ENCODE measurements at places on chromosomes 4 and X.

GRCh38 chr4:75881476-75881875, 20.8 kb downstream of the PPEF2 start:
- H3K27ac ChIP-seq, result no peak overlapping the region
- no peaks in the 10 kb centered on the region for H3K36me3 ChIP-seq
- DNase-seq, result no peak
- no peaks in the 10 kb centered on the region for H3K4me1 ChIP-seq

DNA sequence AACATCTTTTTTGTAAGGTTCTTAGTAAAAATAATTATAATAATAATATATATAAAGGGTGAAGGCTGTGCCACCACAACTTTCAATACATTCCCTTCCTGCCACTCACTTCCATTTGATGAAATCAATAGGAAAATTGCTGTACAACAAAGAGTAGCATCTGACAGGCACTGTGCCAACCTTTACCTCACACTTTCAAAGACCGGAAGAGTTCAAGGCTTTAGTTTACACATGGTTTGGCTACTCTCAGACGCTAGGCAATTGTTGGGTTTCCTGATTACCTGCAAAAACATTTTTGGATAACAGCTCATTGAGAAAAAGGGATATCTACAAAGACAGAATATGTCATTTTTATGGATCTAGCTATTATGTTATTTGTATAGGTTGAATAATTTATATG, 5.5 kb upstream of the ING2 start:
- no peak for DNase-seq
- H3K36me3 ChIP-seq, result no peaks in the 10 kb centered on the region
- no peaks in the 10 kb centered on the region for H3K27me3 ChIP-seq
- H3K27ac ChIP-seq, result no peak overlapping the region
- no peak overlapping the region for H3K4me3 ChIP-seq

DNA sequence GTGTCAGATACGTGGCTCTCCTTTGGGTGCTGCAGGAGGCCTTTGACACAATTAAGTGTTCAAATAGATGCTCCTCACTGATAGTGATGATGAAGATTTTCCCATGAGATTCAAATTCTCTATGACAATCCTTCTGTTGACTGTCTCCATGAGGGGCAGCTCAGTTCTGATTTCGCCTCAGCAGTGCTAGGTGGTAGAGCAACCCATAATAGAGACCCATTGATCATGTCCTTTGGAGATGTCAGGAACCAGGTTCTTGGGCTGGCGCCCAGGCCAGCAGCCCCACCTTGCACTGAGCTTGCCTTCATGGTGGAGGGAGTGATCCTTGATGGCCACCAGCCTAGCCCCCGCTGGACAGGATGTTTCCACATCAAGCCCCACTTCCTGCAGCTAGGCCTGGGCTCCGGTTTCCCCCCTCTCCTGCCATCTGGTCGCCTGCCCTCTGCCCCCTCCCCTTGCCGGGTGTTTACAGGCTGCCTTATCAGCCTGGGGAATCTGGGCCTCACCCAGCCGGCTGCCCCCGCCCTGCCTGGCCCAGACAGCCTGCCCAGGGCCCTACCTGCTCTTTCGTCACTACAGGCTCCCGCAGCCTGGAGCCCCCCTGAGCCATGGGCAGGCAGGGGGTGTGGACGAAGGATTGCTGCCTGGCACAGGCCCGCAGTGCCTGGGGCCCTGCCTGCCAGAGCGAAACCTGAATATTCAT, 12.6 kb downstream of the ELF4 start:
- H3K27ac ChIP-seq, result no peak overlapping the region
- no peak overlapping the region for H3K4me3 ChIP-seq
- no peak for DNase-seq

DNA sequence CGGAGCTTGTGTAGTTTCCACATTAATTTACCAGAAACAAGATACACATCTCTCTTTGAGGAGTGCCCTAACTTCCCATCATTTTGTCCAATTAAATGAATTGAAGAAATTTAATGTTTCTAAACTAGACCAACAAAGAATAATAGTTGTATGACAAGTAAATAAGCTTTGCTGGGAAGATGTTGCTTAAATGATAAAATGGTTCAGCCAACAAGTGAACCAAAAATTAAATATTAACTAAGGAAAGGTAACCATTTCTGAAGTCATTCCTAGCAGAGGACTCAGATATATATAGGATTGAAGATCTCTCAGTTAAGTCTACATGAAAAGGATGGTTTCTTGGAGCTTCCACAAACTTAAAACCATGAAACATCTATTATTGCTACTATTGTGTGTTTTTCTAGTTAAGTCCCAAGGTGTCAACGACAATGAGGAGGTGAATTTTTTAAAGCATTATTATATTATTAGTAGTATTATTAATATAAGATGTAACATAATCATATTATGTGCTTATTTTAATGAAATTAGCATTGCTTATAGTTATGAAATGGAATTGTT, at the start of gene FGB:
FGB (plus strand) TSS at position 315 of the 558 bp plus-strand sequence; CDS start at position 323, 8 bp downstream.
- no peak within 1 kb of the TSS for H3K27ac ChIP-seq
- no peaks in the 10 kb centered on the region for H3K4me1 ChIP-seq
- no peaks in the 10 kb centered on the region for H3K36me3 ChIP-seq
- DNase-seq, result no peak
- no peaks in the 10 kb centered on the region for H3K27me3 ChIP-seq

- no peak for DNase-seq
- H3K4me1 ChIP-seq, result no peaks in the 10 kb centered on the region
Observed at GRCh38 chr4:177356206-177356605, 46.5 kb downstream of the NEIL3 start.

- no peak overlapping the region for H3K4me3 ChIP-seq
- H3K36me3 ChIP-seq, result no peaks in the 10 kb centered on the region
Observed at GRCh38 chr4:113064244-113064643, 14.8 kb downstream of the ANK2 start.

DNA sequence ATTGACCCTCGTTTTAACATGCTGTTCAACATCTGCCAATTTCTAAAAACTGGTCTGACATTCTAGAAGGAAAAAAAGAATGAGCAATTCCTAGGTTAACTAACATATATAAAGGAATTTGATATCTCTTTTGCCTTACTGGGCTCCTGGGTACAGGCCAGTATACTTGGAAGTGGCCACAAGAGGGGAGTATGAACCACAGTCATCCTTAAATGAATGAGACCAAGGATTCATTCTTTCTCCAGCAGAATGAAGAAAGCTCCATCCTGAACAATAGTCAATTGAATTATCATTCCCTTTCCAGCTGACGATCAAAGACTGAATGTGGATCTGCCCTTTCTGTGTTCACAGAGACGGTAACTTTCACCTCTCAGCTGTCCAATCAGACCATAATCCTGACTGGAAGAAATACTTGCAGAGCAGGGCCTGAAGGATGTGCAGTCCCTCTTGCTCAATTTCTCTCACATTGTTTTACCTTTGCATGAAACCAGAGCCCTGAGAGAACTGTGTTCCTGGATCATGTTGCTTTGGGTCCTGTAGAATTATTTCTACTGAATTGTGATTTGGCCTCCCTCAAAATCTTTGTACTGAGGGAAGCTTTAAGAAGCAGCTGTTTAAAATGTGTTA, 14.8 kb upstream of the SPARCL1 start:
- H3K4me1 ChIP-seq, result no peaks in the 10 kb centered on the region
- H3K27ac ChIP-seq, result no peak overlapping the region
- no peaks in the 10 kb centered on the region for H3K27me3 ChIP-seq
- no peaks in the 10 kb centered on the region for H3K36me3 ChIP-seq
- peak; percentile 28 for DNase-seq

GRCh38 chr4:178395798-178396197, 953.6 kb upstream of the AGA start:
- no peak overlapping the region for H3K4me3 ChIP-seq
- peak; percentile 11 for DNase-seq
- H3K27me3 ChIP-seq, result no peaks in the 10 kb centered on the region
- H3K27ac ChIP-seq, result no peak overlapping the region

DNA sequence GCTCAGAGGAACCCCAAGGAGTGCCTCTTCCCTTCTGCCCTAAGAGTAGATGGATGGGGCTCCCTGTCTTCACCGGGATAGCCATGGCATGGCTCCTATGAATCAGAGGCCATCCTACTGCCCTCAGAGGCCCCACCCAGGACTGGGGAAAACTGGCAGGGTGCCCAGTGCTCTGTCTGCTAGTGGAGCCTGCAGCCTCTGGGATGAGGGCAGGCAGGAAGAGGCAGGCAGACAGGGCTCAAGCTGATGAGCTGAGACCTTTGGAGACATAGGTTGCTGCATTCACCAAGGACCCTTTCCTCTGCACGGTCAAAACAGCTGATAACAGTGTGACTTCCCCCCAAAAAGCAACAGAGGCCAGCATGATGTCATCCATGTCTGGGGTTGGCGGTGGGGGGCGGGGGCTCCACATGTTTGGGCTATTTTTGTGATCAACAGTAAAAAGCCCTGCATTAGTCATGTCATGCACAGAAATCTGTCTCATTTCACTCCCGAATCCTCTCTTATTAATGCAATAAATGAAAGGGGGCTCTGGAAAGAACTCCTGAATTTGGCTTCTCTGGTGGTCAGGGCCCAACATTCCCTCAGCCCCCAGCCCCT, 207.6 kb upstream of the MAMLD1 start:
- H3K4me1 ChIP-seq, result no peaks in the 10 kb centered on the region
- H3K27me3 ChIP-seq, result no peaks in the 10 kb centered on the region
- no peak overlapping the region for H3K27ac ChIP-seq
- no peaks in the 10 kb centered on the region for H3K36me3 ChIP-seq

DNA sequence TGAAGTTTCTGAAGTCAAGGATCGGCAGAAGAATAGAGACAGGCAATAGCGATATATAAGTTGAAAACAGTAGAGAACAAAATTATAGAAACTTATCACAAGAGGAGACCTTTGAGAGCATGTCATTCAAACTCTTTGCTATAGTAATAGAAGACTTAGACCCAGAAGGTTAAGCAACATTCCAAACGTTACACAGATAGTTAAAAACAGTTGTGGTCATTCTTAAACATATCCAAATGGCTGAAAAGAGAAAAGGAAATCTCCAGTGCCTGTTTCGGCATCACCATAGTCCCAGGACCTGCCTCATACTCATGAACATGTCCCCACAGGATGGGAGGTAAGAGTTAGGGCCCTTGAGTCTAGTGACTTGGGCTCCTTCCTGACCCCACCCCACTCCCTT, 258.1 kb upstream of the NOCT start:
- no peak for DNase-seq
- H3K36me3 ChIP-seq, result no peaks in the 10 kb centered on the region
- H3K27me3 ChIP-seq, result no peaks in the 10 kb centered on the region
- no peak overlapping the region for H3K27ac ChIP-seq

GRCh38 chr4:40333921-40334352, 1.2 kb upstream of the CHRNA9 start:
- H3K27me3 ChIP-seq, result no peaks in the 10 kb centered on the region
- no peak overlapping the region for H3K4me3 ChIP-seq
- no peak overlapping the region for H3K27ac ChIP-seq
- DNase-seq, result no peak
- H3K36me3 ChIP-seq, result no peaks in the 10 kb centered on the region

- no peaks in the 10 kb centered on the region for H3K27me3 ChIP-seq
- no peak for DNase-seq
- no peaks in the 10 kb centered on the region for H3K36me3 ChIP-seq
- no peak overlapping the region for H3K4me3 ChIP-seq
- no peaks in the 10 kb centered on the region for H3K4me1 ChIP-seq
- H3K27ac ChIP-seq, result no peak overlapping the region
Observed at GRCh38 chr4:176778491-176778890, 14.2 kb downstream of the VEGFC start.

DNA sequence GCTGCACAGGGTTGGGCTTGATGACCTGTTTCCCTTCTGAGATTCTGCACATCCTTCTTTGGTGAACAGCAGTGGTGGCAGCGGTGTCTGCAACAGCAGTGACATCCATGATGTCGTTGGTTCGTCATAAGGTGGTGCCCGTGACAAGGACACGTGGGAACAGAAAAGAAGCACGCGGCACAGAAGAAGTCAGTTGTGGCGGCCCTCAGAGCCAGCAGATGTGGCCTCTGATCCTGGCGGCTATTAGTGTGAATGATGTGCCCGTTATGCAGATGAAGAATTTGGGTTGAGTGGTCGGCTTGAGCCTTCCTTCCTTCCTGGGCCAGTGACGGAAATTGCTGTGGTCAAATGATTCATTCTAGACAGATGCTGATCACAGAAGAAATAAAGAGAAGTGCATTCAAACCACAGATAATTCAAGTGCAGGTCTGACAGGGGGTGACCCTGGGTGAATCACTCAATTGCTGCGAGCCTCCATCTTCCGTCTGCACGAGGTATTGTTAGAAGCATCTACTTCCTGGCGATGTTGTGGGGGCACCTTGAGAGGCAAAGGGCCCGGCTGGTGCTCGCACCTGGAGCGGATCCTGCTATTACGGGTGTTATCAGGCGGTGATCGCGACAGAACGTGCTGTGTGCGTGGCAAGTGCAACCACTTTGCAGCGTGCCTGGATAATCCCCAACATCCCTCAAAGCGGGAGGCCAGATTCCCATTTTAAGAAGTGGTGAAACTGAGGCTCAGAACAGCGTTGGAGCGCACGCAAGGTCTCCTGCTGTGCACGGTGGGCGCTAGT, 215.2 kb upstream of the PSAPL1 start:
- no peaks in the 10 kb centered on the region for H3K4me1 ChIP-seq
- H3K4me3 ChIP-seq, result no peak overlapping the region
- H3K27ac ChIP-seq, result no peak overlapping the region
- peaks cover 94% of the 10 kb centered on the region for H3K27me3 ChIP-seq
- no peak for DNase-seq

DNA sequence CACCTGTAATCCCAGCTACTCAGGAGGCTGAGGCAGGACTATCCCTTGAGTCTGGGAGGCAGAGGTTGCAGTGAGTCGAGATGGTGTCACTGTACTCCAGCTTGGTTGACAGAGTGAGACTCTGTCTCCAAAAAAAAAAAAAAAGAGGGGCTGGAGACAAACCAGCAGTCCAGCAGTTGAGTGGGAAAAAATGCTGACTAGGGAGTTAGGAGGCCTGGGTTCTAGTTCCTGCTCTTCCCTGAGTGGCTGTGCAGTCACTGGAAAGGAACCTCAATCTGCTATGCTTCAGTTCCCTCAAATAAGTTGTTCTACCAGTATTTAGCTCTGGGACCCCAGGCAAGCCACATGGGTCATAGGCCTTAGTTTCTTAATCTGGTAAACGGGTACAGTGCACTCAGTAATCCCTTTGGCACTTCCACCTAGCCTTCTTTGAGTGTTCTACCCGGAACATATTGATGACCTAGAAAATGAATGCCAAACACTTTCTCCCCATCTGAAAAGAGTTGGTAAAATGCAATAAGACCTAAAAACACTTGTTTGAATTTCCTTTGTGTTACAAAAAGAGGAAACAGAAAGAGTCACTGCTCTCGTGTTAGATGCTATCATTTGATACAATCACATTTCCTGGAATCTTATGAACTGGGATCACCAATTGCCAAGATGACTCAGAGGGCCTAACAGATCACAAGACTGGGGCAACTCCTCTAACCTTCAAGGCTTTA, 99.3 kb upstream of the EGFL6 start:
- no peak overlapping the region for H3K27ac ChIP-seq
- H3K4me3 ChIP-seq, result no peak overlapping the region
- peaks cover 10% of the 10 kb centered on the region for H3K4me1 ChIP-seq
- DNase-seq, result no peak
- H3K36me3 ChIP-seq, result no peaks in the 10 kb centered on the region

- no peak overlapping the region for H3K4me3 ChIP-seq
- no peak overlapping the region for H3K27ac ChIP-seq
- no peaks in the 10 kb centered on the region for H3K27me3 ChIP-seq
Observed at GRCh38 chrX:15114743-15115566, 154.9 kb downstream of the ASB9 start.
